Activated CD4-positive, CD25-positive, alpha-beta regulatory T cell treated with anti-CD3 and anti-CD28 coated beads, Interleukin-2, amount 50 U/mL, for 24 hours (primary cell): ENCODE measurements at places on chromosomes 6 and 20.

DNA sequence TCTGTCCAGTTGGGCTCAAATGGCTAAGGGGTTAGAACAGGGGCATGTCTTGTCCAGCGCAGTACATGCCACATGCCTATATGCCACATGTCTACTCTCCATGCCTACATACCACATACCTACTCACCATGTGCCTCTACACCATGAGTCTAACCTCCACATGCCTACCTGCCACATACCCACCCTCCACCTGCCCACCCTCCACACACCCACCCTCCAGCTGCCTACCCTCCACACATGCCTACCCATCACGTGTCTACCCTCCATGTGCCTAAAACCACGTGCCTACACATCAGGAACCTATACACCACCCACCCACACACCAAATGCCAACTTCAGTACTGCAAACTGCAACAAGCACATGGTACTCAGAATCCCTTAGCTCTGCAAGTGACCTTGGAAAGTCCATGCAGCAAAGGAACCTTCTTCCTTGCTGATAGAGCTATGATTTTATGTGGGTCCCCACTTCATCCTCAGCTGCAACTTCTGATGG lies 113.0 kb upstream of the CST7 start:
- no peak for ATAC-seq

DNA sequence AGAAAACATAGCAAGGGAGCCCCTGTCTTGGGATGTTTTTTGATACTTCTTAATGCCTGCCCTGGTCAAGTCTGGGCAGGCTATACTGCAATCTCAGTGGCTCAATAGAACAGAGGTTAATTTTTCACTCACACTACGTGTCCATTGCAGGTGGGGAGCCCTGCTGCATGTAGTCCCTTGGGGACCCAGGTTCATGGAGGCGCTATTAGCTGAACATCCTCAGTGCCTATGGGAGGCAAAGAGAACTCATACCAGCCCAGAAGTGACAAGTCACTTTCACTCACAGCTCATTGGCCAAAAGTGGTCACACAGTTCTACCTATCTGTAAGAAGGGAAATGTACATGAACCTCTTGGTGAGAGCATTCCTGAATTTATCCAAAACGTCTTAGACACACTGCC lies 23.2 kb downstream of the CGA start:
- ATAC-seq = no peak

DNA sequence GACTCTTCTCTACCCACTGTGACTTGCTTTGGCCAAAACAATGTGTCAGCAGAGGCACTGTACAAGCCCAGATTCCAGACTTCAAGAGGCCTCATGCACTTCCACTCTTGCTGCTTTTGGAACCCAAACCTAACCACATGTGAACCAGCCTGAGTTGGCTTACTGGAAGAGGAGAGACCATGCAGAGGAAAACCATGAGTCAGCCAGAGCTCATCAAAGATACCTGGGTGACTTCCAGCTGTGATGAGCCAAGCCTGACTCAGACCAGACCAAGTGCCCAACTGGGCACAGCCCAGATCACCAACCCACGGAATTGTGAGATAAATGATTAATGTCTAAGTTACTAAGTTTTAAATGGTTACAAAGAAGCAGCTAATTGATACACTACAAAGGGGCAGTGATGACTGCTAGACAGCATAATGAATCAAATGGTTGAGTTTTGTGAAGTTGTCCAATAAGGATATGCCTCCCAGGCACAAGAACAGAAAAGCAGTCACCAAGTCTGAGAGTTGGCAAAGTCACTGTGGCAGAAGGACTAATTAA lies 16.2 kb upstream of the BEND6 start:
- ATAC-seq = peak; percentile 64

DNA sequence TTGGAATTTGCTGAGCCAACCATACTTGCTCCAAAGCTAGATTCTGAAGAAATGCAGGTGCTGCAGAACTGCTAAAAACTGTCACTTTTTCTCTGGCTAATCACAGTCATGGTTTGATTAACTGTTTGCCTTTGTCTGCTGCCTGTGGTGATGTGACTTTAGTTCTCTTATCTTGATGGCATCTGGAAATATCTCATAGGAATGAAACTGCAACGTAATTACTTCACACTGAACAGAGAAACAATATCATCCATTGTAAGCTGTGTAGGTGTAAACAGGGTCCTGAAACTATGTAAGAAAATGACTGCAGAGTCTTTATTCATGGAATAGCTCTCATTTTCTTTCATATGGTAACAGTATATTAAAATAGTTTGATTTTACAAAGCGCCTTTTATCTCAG lies 721.9 kb upstream of the HS3ST5 start:
- ATAC-seq = no peak

DNA sequence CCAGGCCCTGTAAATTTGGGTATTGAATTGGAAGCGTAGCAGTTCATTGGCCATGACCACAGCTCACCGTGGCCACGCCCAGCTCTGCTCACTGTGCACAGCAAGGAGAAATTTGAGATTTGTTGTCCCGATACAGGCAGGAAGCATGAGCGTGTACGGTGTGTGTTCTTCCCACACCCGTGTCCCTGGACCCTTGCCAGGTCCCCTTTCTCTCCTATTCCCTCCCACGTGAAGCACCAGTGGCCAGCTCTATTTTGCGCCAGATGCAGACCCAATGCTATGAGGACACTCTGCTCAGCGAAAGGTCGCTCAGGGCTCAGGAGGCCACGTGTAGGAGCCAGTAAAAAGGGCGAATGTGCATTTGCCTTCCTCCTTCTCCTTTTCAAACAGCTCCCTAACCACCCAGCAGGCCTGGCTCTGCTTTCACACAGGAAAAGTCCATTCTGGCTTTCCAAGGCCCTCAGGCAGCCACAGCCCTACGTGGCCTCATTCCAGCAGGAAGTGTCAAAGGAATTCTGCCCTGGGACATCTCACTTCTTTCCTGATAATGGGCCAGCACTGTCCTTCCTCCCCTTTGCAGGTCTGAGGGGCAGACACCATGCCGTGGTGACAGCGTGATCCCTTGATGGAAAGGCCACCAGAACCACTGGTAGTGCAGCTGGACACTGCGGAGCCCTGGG lies 499.2 kb upstream of the CDH4 start:
- no peak for ATAC-seq

- no peak for ATAC-seq
These were observed 16.7 kb downstream of the KCTD20 start for GRCh38 chr6:36459501-36459900.

GRCh38 chr6:167469672-167470071 lies 144.8 kb downstream of the TTLL2 start:
- ATAC-seq = no peak
